ENCODE measurements at places on chromosomes 2 and 18.

- no peak for DNase-seq
Measured at GRCh38 chr18:78713726-78714125, 265.9 kb upstream of the SALL3 start.

GRCh38 chr2:96114546-96114902 lies 1.8 kb downstream of the ADRA2B start:
- no peak for DNase-seq

- no peak for DNase-seq
Measured at GRCh38 chr18:47179520-47179919, 3.4 kb upstream of the IER3IP1 start.

- DNase-seq = no peak
Measured at GRCh38 chr2:216603010-216603883, 30.0 kb upstream of the IGFBP2 start.

DNA sequence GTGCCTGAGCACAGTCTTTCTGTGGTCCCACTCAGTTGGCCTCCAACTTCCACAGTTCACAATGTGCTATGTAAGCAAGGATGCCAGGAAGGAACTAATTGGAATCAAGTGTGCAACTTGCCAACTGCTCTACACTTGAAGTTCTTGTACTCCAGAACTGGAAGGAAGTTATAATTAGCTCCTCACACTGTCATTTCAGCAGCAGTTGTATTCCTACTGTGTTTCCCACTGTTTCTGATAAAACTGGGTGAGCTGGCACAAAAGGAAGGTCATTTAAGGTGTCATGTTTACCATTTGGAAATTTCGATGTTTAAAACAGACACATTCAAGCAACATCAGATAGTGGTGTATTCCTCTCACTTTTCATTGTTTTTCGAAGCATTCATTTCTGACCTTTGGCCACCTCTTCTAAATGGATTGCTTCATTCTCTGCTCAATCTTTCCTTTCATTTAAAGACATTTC lies 84.2 kb downstream of the ANTXR1 start:
- DNase-seq = no peak

DNA sequence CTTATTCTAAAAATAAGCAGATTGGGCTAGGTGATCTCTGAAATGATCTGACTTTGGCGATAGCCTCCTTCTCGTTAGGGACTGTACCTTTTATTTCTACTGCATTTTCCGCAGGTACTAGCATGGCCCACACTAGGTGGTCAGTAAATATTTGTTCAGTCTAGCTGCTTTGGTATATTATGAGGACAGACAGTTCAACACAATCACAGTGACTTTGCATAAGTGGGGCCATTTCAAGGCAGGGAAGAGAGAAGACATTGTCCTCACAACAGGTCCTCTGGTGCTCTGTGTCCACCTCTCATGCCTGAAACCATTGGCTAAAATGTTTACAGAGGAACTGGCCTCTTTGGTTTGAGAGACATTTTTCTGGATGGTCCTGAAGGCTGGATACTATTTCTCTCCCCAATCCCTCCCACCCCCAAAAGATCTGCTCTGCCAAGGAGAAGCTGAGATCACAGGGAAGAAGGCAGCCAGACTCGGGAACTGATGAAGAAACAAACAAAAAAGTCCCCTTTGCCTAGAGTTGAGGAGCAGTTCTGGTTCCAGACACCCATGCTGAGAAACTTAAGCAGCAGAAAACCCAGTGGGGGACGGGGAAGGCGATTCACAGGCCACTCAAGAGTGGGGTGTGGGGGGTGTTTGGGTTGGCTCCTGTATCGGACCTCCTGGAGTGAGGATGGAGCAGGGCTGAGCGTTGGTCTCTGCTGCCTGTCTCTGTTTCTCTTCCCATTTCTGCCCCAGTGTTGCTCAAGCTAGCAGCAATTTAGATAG lies 2.9 kb upstream of the TNP1 start:
- DNase-seq = no peak

- no peak for DNase-seq
Measured at GRCh38 chr18:13290856-13291271, 72.3 kb downstream of the LDLRAD4 start.

- DNase-seq = peak; percentile 22
Measured at GRCh38 chr2:229714736-229715541, 584 bp upstream of the DNER start.

- no peak for DNase-seq
Measured at GRCh38 chr2:224887141-224887540, 155.1 kb downstream of the DOCK10 start.

DNA sequence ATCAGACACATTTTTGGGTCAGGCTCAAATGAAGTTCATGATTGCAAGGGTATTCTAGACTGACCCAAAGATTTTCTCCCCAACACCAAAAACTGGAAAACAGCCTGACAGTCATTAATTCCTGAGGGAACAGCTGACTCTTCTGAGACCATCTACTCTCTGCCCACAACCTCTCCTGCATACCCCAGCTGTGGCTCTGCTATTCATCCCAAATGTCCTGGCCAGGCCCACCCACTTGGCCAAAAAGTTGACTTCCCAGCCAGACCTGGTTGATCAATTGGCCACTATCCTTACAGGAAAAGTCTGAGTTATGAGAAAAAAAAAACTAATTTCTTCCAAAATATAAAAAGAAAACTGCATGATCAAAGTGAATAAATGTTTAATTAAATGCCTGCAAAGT lies 103.8 kb upstream of the ST3GAL5 start:
- no peak for DNase-seq

DNA sequence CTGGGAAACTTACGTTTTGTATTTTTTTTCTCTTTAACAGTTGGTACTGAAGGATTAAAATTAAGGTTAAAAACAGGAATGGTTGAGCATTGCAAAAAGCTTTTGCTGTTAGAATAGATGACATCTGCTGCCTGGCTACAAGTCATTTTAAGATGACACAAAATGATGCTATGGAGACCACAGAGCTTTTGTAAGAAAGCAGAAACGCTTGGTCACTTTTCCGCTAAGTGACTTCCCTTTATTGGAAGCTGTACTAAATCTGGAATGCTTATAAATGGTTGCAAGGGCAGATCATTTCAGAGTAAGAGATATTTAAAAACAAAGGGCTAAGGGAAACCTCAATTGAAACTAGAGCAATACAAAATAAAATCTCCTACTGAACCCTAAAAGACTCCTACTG lies 544.0 kb downstream of the STK39 start:
- no peak for DNase-seq

GRCh38 chr18:9055185-9055584 lies 47.3 kb upstream of the NDUFV2 start:
- no peak for DNase-seq

DNA sequence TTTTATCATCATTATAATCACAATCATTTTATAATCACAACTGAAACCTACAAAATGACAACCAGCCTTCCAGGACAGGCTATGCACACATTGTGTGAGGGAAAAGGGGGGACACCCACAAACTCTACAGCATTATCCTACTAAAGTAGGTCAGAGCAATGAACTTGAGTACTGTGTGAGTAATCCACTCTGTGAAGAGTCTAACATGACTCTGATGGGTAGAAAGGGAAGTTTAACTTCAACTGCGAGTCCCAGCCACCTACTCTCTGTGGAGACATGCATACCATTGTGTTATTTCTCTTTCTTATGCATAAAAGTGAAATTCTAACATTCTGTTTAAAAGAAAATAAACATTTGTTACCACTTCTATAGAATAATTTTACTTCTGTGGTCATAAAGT lies 177.9 kb downstream of the ZNF516 start:
- no peak for DNase-seq

DNA sequence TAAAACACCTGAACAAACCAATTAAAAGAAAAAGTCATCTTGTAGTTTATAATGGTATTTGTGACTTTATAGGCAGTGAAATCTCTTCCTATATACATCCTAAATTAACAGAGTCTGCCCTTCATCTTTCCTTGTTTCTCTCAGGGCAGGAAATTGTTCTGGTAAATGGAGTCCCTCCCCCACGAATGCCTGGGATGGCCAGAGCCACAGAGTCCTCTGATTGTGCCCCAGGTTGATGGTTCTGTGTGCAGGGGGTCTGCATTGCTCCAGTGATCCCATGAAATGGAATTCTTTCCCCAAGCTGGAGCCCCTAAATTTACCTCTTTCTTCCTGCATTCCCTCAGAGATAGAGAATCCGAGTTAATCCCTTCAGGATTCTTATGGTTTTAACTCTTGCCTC lies 155.5 kb downstream of the MTX2 start:
- DNase-seq = no peak

- DNase-seq = no peak
Measured at GRCh38 chr2:192216336-192216735, 21.6 kb upstream of the TMEFF2 start.

DNA sequence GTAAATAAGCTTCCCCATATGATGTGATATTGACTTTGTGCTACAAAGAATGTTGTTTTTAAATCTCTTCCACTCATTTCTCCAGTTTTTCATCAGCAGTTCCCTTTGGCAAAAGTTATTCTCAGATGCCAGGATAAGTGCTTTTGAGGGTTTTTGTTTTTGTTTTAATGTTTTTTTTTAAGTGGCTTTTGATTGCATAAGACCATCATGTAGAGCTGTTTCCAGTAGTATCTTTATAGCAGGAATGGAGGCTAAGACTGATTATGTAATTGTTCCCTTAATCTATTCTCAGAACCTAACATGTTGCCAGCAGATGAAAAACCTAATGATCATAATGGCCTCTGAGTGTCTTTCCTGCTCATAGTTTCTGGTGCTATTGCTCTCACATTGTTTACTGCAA lies 77.9 kb downstream of the CABLES1 start:
- DNase-seq = no peak

DNA sequence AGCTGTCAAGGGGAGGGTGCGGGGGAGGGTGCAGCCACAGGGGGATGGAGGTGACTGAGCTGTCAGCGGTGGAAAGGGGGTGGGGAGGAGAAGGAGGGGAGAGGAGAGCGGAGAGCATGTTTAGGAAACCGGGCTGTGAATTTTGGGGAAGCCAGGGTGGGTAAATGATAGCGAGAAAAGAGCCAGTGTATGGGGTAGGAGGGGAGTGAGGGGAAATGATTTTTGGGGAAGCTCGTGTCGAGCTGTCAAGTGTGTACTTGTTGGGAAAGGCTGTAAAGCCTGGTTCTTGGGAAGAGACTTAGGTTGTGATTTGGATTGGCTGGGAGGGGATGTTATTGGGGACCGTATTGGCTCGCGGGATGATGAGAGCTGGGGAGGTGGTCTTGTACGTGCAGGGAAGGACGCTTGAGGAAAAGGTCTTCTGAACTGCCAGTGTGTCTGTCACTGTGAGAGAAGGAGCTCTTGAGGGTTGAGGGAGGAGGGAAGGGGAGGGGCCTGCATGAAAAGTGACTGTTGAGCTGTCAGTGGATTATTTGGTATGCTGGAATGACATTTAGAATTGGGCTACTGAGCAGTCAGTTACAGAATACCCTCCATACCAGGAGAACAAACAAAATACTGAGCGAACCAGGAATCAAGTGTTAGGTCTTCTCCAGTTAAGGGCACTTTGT lies 1.0 kb downstream of the UBR3 start:
- peak; percentile 48 for DNase-seq

GRCh38 chr2:33160191-33160590 lies 213.4 kb downstream of the LTBP1 start:
- DNase-seq = no peak

GRCh38 chr18:47174545-47175116 lies 1.5 kb downstream of the IER3IP1 start:
- no peak for DNase-seq

DNA sequence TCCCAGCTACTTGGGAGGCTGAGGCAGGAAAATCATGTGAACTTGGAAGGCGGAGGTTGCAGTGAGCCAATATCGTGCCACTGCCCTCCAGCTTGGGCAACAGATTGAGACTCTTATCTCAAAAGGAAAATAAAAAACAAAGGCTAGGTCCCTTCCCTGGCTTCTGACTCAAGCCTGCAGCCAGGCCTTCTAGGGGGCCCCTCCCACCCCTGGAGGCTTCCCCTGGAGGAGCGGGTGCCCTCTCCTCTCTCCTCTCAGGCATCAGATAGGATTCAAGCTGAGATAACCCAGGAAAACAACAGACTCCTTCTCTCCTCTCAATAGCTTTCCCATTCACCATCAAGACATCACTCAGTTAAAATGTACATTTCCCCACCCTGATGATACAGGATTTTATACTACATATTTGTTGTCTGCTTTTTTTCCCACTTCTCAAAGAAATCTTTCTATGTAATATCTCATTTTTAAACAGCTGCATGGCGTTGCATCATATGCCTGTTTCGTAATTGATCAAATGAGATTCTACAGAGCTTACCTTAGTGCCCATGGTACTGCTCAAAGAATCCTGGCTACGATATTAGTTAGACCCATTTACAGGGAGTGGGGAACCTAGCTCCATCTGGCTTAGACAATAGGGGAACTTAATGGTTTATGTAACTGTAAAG lies 20.6 kb upstream of the C2orf72 start:
- no peak for DNase-seq

DNA sequence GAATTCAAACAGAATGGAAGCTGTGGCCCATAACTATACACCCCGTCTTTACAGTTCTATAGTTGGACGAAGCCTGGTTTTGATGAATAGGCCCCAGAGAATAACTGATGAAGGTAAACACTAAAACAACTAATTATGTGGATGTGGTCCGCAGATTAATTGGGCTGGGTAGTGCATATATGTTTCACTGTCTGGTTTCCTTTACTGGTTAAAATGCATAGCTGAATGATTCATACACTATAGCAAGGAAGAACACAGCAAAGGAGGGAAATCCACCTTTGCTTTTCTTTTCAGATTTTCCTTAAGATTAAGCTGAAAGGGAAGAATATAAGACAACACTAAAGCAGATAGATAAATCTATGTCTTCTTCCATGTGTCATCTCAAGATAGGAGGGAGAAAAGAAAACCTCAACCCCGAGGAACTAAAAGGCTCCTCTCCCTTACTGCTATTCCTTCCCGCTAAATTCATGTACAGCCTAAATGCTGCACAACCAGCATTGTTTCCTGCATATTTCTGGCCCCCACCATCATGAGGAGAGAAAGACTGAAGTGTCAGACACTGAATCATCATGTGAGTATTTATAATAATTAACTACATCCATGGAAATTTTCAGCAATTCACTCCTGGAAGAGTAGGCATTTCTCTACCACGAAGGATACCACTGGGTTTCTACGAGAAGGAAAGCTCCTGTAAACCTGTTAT lies 297.1 kb upstream of the CCDC68 start:
- no peak for DNase-seq

- DNase-seq = no peak
Measured at GRCh38 chr18:79367989-79368388, 27.7 kb upstream of the NFATC1 start.

- DNase-seq = no peak
Measured at GRCh38 chr2:170227951-170228350, 50.0 kb downstream of the MYO3B start.

DNA sequence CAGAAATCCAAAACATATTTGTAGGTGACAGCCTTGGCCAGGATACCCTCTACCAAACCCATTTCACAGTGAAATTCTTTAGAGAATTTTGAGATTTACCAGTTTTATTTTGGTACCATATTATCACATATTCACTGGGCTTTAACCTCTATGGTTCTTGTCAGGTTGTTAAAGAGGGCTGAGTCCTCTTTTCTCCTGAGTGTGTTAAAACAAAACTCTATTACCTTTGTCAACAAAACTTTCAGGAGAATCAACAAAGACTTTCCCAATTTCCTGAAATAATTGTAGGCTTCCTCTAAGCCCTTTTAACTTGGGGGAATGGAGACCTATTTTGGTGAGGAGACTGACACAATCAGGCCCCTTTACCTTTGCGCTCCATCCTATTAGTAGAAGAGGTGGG lies 155.2 kb downstream of the TRABD2A start:
- no peak for DNase-seq

All from CD4-positive, alpha-beta T cell treated with Interferon alpha-2 for 1 hour (primary cell).